Natural killer cell treated with Interleukin-12 subunit alpha and Interleukin-12 subunit beta and Interleukin-15 and Interleukin-18, amount 100 ng/mL, for 72 hours (primary cell): ENCODE measurements at places on chromosomes 11 and 22. TPM values are rescaled to one million over a fixed set of nuclear protein-coding genes. Genes with fewer than 3 reads are reported as not detected.

DNA sequence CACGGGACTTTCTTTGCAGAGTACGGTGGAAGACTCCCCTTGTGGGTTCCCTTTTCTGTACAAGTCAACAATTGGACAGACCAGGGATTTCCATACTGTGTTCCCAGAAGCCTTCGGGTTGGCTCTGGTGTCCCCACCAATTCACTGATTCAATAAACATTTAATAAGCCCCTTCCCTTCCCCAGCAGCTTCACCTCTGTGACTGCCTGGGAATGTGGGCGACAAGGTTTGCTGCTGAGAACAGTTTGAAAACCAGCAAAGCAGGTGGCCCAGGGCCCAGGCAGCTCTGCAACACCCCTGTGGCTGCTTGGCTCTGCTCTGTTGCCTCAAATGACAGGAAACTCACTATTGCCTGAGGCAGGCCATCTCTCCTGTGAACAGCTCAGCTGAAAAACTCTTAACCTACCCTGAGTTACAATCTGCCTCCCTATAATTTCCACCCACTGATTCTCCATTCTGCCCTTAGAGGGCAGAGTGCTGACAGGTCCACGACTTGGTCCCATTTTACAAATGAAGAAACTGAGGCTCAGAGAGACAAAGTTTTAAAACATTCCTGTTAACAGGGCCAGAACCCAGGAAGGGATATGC lies 10.4 kb downstream of the ADORA2A start:
- H3K4me1 ChIP-seq: peaks cover 50% of the 10 kb centered on the region
- peak; percentile 58 for DNase-seq
- H3K36me3 ChIP-seq: no peaks in the 10 kb centered on the region
- no peaks in the 10 kb centered on the region for H3K27me3 ChIP-seq

GRCh38 chr11:105206633-105207032 lies 67.1 kb upstream of the CARD18 start:
- H3K27me3 ChIP-seq: no peaks in the 10 kb centered on the region
- no peaks in the 10 kb centered on the region for H3K4me1 ChIP-seq
- no peak overlapping the region for H3K27ac ChIP-seq
- no peak for DNase-seq

- no peaks in the 10 kb centered on the region for H3K27me3 ChIP-seq
- peaks cover 56% of the 10 kb centered on the region for H3K4me1 ChIP-seq
- peak overlapping the region; percentile 79 for H3K4me3 ChIP-seq
- peak overlapping the region; percentile 96 for H3K27ac ChIP-seq
- H3K36me3 ChIP-seq: no peaks in the 10 kb centered on the region
Measured at GRCh38 chr11:117072517-117073461, 25.4 kb downstream of the SIK3 start.

DNA sequence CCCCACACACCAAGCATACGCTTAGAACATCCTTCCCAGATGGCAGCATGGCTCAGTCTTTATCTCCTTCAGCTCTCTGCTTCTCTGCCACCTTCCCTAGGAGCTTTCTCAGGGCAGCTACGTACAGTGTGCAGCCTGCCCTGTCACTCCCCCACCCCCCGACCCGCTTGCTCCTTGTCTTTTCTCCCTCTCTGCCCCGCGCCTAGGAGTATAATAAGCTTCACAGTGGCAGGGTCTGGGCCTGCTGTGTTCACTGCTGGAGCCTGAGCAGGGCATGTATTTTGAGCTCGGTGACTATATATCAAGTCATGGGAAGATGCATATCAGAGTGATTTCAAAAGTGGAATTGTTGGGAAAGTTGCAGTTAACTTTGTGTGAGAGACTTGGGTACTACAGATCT lies 55.8 kb upstream of the ADSL start:
- H3K27ac ChIP-seq: peak overlapping the region; percentile 93
- DNase-seq: no peak
- no peaks in the 10 kb centered on the region for H3K27me3 ChIP-seq

GRCh38 chr11:115493905-115494304 lies 10.3 kb downstream of the CADM1 start:
- H3K27me3 ChIP-seq: peaks cover 22% of the 10 kb centered on the region
- no peak for DNase-seq
- H3K4me3 ChIP-seq: no peak overlapping the region
- no peaks in the 10 kb centered on the region for H3K4me1 ChIP-seq

DNA sequence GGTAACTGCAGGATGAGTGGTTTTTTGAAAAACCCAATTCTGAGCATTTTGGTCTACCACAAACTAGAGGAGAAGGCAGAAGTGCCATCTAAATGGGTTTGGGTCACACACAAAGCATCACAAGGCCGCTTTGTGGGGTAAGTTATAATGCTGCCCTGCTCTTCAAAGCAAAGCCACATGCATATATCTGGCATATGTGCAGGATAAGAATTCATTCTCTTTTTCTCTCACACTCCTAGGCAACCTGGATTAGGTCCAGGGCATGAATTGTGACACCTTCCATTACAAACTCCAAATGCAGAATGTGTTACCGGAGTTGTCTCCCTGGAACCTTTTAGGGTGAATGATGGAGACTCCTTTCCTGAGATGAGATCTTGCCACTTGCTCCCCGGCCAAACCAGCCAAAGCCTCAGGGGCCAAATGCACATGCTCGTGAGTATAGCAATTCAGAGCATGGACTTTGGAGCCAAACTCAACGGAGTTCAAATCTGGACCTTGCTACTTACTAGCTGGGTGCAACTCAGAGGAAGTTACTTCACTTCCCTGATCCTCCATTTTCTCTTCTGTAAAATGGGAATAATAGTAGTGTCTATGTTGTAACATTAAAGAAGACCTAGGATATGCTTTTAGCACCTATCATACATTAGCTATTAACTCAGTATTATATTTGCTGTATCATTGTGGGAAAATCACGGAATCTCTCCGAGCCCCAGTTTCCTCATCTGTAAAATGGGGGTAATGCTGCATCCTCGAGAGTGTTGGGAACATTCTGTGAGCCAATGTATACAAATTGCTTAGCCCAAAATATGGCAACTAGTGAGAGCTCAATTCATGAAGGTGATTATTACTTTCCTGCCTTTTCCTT lies 96.6 kb downstream of the COMMD9 start:
- no peak overlapping the region for H3K4me3 ChIP-seq
- no peaks in the 10 kb centered on the region for H3K36me3 ChIP-seq
- DNase-seq: no peak
- H3K27me3 ChIP-seq: peaks cover 7% of the 10 kb centered on the region
- H3K27ac ChIP-seq: no peak overlapping the region

DNA sequence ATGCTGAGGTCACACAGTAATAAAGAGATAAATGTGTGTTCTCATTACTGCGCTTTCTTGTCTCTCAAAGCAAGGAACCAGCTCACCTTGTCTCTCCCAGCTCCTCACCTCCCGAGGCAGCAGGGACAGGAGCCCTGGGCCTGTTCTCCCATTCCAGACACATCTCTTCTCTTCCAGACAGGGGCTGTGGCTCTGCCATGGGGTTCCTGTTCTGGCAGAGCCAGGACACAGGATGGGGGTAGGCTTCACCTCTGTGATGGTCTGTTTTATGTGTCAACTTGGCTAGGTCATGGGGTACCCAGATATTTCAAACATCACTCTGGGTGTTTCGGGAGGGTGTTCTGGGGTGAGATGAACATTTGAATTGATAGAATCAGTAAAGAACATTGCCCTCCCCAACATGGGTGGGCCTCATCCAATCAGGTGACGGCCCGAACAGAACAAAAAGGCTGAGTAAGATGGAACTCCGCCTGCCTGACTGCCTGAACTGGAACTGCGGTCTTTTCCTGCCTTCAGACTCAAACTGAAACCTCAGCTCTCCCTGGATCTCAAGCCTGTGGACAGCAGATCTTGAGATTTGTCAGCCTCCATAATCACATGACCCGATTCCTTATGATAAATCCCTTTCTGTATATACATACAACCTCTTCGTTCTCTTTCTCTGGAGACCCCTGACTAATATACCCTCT lies 2.0 kb upstream of the VSIG10L2 start:
- DNase-seq: no peak
- peaks cover 6% of the 10 kb centered on the region for H3K4me1 ChIP-seq
- no peak overlapping the region for H3K4me3 ChIP-seq

DNA sequence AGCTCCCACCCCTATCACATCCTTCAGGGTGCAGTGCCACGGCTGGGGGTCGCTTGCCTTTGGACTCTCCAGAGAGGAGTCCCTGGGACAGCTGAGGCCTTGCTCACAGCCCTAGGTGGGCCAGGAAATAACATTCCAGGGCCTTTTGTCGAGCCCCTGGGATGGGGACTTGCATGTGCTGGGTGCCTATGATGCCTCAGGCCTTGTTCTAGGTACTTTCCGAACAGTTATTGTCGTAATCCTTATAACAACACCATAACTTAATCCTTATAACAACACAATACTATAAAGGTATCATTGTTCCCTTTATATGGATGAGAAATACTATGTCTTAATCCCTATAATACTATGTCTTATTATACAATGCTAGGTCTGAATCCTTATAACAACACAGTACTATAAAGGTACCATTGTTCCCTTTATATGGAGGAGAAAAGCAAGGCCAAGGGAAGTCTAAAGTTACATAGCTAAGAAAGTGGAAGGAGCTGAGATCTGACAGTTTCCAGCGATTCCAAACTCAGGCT lies 236.5 kb downstream of the ST3GAL4 start:
- no peaks in the 10 kb centered on the region for H3K36me3 ChIP-seq
- DNase-seq: no peak
- no peaks in the 10 kb centered on the region for H3K27me3 ChIP-seq
- H3K4me3 ChIP-seq: no peak overlapping the region

DNA sequence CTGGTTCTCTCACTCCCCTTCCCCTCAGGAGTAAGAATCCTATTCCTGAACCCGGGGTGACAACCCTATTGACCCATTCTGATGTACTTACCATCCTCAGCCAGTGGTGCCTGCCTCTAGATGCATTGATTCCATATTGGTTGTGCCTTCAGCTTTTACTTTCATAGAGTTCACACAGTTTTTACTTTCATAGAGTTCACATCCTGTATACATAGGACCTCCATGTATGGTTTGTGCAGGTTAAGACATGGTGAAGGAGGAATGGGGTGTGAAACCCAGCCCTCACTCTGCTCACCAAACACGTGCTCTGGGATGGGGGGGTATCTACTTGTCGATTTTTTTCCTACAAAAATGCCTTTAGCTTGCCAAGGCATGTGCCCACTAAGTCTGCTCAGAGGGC lies 105.6 kb upstream of the TBCEL start:
- peaks cover 21% of the 10 kb centered on the region for H3K4me1 ChIP-seq
- H3K36me3 ChIP-seq: no peaks in the 10 kb centered on the region
- peak overlapping the region; percentile 20 for H3K27ac ChIP-seq
- peaks cover 2% of the 10 kb centered on the region for H3K27me3 ChIP-seq

GRCh38 chr11:114099392-114100178 lies 40.1 kb downstream of the ZBTB16 start:
- H3K27ac ChIP-seq: peak overlapping the region; percentile 82
- H3K4me1 ChIP-seq: peaks cover 88% of the 10 kb centered on the region
- peak overlapping the region; percentile 22 for H3K4me3 ChIP-seq
- no peaks in the 10 kb centered on the region for H3K27me3 ChIP-seq
- no peak for DNase-seq

DNA sequence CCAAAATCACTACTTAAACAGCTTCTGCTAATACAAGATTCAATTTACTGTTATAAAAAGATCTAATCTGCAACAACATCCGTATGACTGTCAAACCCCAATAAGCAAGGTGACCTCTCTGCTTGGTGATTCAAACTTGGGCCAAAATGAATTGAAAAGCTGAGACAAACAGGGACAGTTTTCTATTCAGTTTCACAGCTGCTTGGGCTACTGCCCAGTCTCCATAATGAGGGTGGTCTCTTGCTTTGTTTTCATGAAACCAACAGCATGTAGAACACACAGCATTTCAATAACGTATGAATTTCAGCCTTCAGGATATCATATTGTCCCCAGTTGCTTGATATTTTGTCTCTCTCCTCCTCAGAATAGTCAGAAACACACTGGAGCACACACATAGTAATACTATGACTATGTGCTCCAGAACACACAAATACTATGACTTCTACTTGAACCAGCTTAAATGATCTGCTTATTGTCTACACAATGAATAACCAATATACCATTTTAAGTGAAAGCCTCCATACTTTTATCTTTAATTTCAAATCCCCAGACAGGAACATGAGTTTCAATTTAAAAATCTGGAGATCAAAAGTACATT lies 285.0 kb downstream of the TTC28 start:
- peaks cover 9% of the 10 kb centered on the region for H3K27me3 ChIP-seq
- H3K27ac ChIP-seq: peak overlapping the region; percentile 60
- H3K4me3 ChIP-seq: peak overlapping the region; percentile 19
- peaks cover 34% of the 10 kb centered on the region for H3K4me1 ChIP-seq

DNA sequence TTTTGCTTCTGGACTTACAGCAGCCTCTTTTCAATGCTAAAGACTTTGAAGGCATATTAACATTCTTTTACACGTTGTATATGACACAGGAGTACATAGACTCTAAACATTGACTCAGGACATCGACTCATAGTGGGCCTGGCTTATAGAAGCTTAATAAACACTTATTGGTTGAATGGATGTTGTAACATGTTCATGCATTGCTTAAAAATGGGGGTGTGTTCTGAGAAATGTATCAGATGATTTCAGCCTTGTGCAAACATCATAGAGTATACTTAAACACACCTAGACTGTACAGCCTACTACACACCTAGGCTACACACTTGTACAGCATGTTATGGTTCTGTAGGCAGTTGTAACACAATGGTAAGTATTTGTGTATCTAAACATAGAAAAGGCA lies 17.9 kb downstream of the TTC17 start:
- H3K4me3 ChIP-seq: no peak overlapping the region
- H3K27ac ChIP-seq: no peak overlapping the region

DNA sequence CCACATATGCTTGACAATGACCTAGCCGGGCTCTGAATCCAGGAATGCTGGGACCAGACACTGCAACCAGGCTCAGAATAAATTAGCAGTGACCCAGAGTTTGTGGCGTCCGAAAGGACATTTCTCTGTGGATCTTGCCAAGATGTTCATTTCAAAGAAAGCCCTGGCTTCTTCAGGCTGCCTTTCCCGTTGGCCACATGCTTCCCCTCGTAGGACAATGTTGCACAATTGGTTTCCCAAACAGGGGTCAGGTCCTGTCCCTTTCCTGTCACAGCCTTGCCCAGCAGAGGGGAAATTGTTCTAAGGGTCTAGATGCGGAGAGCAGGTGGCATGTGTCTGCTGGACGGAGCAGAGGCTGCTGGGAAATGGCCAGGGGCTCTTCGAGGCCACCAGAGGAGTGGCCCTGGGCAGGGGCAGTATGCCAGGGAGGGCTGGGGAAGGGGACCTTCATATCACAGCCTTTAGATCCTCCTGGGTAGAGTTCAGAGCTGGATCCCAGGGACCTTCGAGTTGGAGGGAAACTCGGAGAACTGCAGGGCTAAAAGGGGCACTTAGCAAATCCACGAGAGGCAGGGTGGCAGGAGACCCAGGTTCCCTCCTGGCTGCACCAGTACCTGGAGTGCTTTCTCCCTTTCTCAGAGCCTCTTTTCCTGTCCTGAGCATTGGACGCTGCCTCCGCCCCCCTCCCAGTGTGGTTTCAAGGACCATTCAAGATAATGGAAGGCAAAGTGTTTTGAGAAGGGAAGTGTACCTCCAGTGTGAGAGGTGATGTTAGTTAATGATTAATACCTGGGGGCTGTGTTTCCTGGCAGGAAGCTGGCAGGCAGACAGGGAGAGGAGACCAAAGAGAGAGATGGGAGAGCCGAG lies 42.3 kb downstream of the C11orf96 start:
- H3K36me3 ChIP-seq: no peaks in the 10 kb centered on the region
- peaks cover 34% of the 10 kb centered on the region for H3K27me3 ChIP-seq
- no peaks in the 10 kb centered on the region for H3K4me1 ChIP-seq
- no peak for DNase-seq
- H3K27ac ChIP-seq: no peak overlapping the region

Gene OR51S1
- total RNA-seq: not detected

Gene ISX
- total RNA-seq: not detected

Gene P2RY2
- not detected for total RNA-seq

Gene FOLR3
- not detected for total RNA-seq

Gene WBP2NL
- 1.7 TPM for total RNA-seq

Gene SLC22A12
- total RNA-seq: not detected

Gene MIOX
- total RNA-seq: 0.45 TPM

Gene OR52I1
- not detected for total RNA-seq

Gene CYP2D6
- 6.1 TPM for total RNA-seq
